H1 (cell line): ENCODE measurements at places on chromosomes 16 and 17. TPM values are rescaled to one million over a fixed set of nuclear protein-coding genes. Genes with fewer than 3 reads are reported as not detected.

The CSF3 gene
- total RNA-seq: not detected in 2 replicates

The CASKIN1 gene
- 6.4 and 6.5 TPM in 2 replicates for total RNA-seq

The PIK3R6 gene
- total RNA-seq: 0.23 and 0.24 TPM in 2 replicates

The KIF2B gene
- not detected in 2 replicates for total RNA-seq

The GP1BA gene
- not detected in 2 replicates for total RNA-seq

DNA sequence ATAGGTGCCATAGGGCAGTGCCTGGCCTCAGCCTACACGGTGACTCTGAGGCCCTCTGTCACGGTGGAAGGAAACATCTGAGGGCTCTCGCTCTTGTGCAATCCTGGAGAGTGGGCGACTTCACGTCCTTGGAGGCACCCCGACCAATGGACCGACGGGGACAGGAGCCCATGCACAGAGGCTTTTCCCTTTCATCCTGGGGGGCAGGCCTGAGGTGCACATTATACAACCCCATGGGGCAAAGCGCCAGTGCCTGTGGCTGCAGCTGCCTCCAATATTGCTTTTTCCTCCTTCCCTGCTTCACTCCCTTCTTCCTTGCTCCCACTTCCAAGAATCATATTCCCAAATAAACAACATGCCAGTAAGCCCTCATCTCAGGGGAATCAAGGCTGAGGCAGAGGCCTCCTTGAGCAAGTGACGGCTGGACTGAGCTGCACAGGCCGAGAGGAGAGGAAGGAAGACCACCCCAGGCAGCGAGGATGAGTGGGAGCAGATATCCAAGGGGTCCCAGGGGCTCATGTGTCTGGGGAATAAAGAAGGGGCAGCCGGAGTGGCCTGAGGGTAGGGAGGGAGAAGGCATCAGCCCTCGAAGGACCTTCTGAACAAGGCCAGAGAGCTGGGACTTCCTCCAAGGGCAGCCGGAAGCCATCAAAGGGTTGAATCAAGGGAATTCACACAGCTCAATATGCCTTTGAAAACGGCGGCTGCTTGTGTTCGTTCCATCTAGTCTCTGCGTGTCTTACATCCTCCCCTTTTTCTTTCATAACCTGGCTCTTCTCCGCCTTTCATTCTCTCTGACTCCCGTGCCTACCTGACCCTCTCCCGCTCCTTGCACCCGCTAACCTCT is 42.6 kb upstream of the RPL38 start:
- no peaks in the 10 kb centered on the region for H3K36me3 ChIP-seq
- no peaks in the 10 kb centered on the region for H3K27me3 ChIP-seq
- H3K27ac ChIP-seq: no peak overlapping the region
- DNase-seq: peak; percentile 35

GRCh38 chr17:37884516-37884915 is 39.7 kb upstream of the TBC1D3K start:
- no peak overlapping the region for H3K4me3 ChIP-seq
- DNase-seq: no peak
- H3K4me1 ChIP-seq: no peaks in the 10 kb centered on the region
- no peak overlapping the region for H3K27ac ChIP-seq

DNA sequence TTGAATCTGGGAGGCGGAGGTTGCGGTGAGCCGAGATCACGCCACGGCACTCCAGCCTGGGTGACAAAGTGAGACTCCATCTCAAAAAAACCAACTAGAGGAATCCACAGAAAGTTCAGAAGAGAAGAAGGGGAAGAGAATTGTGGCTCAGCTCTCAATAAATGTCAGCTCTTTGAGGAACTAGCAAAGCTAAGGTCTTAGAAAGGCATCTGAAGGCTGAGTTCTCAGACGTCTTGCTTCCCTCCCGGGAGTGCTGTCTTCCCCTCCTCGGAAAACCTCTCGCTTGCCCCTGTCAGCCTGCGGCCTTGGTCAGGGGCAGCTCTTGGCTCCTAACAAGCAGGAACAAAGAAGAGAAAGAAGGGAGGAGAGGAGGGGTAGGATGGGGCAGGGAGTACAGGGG is 5.3 kb downstream of the SHPK start:
- no peak for DNase-seq
- no peak overlapping the region for H3K4me3 ChIP-seq
- H3K4me1 ChIP-seq: no peaks in the 10 kb centered on the region
- no peak overlapping the region for H3K27ac ChIP-seq

DNA sequence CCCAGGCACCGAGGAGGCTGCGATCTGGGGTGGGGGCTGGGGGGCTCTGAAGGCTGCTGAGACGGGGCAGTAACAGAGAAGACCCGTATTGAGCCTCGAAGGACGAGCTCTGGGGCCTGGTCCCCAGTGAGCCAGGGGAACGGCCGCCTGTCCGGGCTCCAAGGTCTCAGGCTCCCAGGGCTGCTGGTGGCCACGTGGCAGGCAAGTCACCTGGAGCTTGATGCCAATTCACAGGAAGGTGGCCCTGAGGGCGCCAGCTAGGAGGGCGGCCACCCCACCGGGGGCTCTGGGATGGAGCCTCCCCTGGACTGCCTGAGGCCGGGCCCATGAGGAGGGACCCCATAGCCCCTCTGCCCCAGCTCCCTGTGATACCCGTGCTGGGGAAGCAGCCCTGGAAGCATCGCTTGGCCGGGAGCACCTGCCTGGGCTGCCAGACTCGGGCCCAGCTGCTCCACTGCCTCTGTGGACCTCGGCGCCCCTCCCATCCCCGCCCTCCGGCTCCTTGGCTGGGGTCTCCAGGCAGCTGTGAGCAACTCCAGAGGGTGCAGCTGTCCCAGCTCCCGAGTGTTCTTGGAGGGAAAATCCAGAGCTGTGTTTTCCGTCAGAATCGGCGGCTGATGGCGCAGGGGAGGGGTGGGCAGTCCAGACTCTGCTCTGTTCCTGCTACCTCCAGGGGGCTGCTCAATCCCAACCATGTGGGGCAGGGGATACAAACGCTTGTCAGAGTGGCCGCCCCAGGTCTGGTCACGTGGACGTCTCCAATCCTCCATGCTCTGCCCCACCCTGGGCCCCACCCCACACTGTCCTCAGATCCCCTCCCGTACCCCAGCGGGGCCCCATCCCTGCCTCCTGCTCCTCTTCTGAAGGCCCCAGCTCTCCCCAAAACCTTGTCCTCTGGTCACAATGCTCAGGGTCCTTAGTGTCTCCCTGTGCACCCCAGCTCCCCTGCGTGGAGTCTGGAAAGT is 67.2 kb upstream of the GNG13 start:
- H3K27ac ChIP-seq: no peak overlapping the region
- H3K4me1 ChIP-seq: no peaks in the 10 kb centered on the region
- no peaks in the 10 kb centered on the region for H3K36me3 ChIP-seq
- no peaks in the 10 kb centered on the region for H3K27me3 ChIP-seq
- DNase-seq: no peak

DNA sequence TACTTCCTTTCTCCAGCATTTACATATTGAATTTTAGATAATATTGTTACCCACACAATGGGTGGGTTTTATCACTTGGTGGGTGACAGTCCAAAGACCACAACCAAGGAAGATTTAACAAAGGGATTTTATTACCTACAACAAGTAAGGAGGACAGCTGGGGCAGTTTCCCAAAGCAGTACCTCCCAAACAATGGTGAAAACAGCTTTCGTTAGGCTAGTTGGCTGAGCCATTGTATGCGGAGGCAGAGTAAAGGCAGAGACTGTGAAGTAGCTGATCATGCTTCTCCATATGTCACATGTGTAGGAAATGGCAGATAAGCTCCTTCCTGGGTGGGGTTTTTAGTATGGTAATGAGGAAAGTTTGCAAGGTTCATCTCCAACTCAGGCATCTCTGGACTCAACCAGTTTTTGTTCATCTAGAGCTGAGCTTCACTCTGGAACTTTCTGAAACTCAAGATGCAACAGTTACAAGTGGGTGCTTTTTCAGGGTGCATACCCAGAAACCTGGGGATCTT is 104.3 kb upstream of the PSMD7 start:
- no peak overlapping the region for H3K4me3 ChIP-seq
- no peak for DNase-seq
- no peak overlapping the region for H3K27ac ChIP-seq
- H3K4me1 ChIP-seq: no peaks in the 10 kb centered on the region
- no peaks in the 10 kb centered on the region for H3K36me3 ChIP-seq
- no peaks in the 10 kb centered on the region for H3K27me3 ChIP-seq

DNA sequence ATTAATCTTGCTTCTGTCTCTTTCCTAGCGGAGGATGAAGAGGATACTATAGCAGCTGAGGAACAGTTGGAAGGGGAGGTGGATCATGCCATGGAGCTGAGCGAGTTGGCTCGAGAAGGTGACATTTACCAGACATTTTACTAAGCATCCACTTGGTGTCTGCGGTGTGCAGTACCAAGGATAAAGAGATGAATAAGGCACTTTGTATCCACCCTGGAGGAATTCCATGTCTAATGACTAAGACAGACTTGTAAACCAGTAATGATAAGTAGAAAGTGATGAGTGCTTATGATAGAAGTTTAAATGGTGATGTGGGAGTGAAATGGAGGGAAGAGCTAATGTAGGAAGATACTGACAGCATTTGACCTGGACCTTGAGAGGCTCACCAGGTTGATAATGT is 12.0 kb downstream of the SRCAP start:
- no peak for DNase-seq
- no peak overlapping the region for H3K27ac ChIP-seq
- H3K36me3 ChIP-seq: peaks cover 86% of the 10 kb centered on the region
- no peaks in the 10 kb centered on the region for H3K27me3 ChIP-seq
- no peaks in the 10 kb centered on the region for H3K4me1 ChIP-seq
- no peak overlapping the region for H3K4me3 ChIP-seq

DNA sequence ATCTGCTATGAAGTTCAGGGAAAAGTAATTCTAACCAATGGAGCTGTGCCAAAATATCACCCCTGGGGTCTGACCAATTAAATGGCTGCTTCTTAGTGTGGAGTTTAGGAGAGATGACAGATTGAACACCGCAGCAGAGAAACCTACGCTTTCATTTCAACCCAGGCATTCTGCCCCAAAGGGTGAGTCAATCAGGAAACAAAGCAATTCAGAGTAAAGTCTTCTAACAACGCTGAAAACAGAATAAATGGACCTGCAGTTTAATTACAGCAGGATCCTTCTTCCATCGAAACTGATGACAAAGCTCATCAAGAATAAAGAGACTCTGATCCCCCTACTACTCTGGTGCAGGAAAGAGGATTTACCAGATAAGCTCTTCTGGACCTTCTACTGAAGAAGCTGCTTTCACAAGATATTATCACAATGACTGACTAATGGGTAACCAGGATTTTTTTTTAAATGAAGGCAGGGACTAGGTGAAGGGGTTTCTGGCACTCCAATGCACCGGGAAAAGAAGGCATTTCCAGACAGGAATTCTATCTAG is 16.7 kb downstream of the RFFL start:
- no peak overlapping the region for H3K27ac ChIP-seq
- no peaks in the 10 kb centered on the region for H3K4me1 ChIP-seq
- H3K27me3 ChIP-seq: no peaks in the 10 kb centered on the region
- no peak for DNase-seq
